Germinal center (tissue), 1 donor: ENCODE measurements at places on chromosomes 12 and 14.

DNA sequence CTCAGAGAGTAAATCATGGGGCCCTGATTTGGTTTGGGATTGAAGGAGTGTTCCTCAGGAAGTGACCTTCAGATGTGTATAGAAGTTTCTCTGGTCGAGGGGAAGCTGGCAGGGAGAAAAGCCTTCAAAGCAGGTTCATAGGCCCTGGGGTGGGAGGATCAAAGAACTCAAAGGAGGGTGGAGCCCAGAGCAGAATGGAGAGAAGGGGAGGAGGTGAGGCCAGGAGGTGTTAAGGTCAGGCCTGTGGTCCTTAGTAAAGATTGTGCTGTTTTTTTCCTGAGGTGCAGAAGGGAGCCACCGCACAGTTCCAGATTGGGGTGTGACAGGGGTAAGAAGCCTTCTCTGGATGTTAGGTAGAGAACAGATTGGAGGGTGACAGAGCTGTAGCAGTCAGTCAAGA is 9.7 kb upstream of the CFAP251 start:
- no peak for DNase-seq

DNA sequence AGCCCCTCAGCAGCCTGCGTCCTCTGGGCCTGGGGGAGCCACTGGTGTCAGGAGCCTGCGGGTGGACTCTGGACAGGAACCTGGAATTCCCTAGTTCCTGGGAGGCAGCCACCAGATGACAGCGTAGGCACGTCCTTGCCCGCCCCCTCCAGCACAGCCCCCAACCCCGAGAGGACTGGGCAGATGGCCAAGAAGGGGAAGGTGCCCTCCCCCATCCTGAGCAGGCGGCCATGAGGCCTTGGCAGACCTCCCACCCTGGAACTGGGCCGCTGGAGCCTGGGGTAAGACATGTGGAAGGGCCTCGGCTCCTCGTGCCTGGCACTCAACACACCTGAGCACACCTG is 60.4 kb upstream of the FBRSL1 start:
- no peak for DNase-seq

GRCh38 chr14:73780896-73781295 is 66.7 kb upstream of the PNMA1 start:
- no peak for DNase-seq

- DNase-seq: no peak
Measured at GRCh38 chr12:104656921-104657320, 200.2 kb downstream of the CHST11 start.

DNA sequence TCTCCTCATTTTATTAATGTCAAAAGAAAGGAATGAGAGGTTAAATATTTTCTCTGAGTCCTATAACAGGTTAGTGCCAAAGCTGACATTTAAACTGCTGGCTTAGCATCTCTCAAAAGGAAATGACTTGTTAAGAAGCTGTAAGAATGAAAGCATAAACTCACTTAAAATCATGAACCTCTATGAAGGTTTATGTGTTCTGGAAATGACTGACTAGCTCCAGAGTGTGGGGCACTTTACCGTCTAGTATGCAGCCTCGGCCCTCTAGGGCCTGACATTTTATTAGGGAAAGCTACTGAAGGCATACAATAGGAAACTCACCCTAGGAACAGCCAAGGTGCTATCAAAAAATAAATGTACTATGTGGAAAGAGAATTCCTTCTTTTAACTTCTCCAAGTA is 35.1 kb downstream of the SPX start:
- DNase-seq: no peak
